ENCODE measurements at places on chromosomes 6 and 20. TPM values are rescaled to one million over a fixed set of nuclear protein-coding genes. Genes with fewer than 3 reads are reported as not detected.

Gene FNDC11
- total RNA-seq, result 0.17 TPM

Gene BPIFA3
- not detected for total RNA-seq

Gene BPIFB4
- total RNA-seq, result not detected

Gene CNKSR3
- total RNA-seq, result 5.0 TPM

Gene SSTR4
- 0.12 TPM for total RNA-seq

Gene ACTL10
- total RNA-seq, result not detected

Gene PROKR2
- not detected for total RNA-seq

Gene MYH7B
- total RNA-seq, result not detected
